Naive thymus-derived CD4-positive, alpha-beta T cell (primary cell): ENCODE measurements at places on chromosomes 13 and 19. TPM values are rescaled to one million over a fixed set of nuclear protein-coding genes. Genes with fewer than 3 reads are reported as not detected.

DNA sequence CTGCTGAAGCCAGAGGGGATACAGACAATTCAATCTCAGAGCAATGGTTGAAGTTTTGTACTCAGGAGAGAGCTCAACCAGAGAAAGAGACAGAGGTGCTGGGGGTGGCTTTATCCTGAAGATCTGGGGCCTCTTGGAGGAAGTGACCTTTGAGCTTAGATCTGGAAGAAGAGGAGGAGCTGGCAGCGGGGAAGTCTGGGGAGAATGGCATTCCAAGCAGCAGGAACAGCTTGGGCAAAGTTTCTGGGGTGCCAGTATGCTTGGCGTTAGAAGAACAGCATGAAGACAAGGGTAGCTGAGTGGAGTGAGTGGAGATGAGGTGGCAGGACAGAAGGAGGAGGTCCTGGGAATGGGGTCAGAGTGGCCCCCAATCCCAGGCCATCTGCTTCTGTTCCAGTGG lies 11.3 kb downstream of the MAST3 start:
- DNase-seq, result no peak

- DNase-seq, result no peak
Measured at GRCh38 chr19:9909251-9909650, 27.1 kb downstream of the OLFM2 start.

GRCh38 chr19:52010674-52011073 lies 2.7 kb upstream of the ZNF615 start:
- no peak for DNase-seq

DNA sequence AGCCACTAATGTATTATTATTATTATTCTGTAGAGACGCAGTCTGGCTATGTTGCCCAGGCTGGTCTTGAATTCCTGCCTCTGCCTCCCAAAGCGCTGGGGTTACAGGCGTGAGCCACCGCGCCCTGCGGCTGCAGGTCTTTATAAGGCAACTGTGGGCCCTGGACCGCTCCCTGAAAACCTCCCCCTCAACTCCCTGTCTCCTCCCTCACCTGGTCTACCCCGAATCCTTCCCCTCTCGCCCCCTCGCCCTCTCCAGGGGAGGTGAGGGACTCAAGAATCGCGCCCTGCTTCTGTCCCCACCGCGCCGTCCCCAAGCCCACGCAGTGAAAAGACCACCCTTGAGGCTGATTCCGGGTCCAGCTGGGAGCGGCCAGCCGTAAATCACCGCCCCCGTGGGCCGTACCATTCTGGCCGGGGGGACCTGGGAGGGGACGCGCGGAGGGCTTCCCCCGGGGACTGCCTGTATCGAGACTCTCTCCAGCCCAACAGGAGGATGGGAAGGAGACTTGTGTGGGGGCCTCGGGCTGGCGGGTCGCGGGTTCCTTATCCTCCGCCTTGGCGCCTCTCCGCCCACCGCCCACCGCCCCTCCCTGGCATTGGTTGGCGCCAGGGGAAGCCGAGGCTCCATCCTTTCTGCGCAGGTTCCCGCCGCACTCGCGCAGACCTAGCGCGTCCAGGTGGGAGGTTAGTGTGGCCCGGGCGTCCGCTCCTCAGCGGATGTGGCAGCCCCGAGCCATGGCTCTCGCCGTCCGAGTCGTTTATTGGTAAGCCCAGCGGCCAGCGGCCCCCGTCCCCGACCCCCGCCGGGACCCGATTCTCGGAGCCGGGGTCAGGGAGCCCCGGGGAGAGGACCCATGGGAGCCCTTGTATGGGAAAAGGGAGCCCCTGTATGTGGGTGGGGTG lies at the start of gene SELENOW:
SELENOW (plus strand) TSS at position 655 of the 905 bp plus-strand sequence; CDS start at position 738, 83 bp downstream.
- DNase-seq, result peak; percentile 65

DNA sequence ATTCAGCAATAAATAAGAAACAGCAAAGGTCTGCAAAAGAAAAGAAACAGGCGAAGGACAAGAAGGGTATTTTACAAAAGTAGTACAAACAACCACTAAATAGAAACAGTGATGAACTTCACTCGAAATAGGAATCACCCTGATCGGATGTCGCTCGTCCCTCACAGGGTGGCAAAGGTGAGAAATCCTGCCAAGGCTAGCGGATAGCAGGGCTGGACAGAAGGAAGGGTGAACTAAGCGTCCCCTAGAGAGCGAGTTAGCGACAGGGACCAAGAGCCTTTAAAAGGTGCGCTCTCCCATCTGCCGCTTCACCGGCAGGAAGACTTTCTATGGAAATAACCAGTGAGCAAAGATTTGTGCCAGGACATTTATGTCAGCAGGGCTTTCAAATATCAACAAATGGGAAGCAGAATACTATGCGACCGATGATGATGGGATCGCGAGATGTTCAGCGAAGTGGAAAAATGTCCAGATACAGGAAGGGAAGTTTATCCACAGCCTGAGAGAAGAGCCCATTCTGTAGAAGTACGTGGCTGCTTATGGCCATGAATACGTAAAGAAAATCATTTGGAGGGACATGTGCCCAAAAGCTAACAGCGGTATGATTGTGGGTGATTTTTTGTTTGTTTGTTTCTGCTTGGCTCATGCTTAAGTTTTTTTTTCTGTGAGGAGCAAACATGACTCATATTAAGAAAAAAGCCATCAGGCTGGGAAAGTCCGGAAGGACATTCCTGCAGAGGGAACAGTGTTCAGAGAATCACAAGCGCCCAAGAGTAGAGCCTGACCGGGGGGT lies 18.9 kb downstream of the ELAVL1 start:
- DNase-seq, result no peak

- no peak for DNase-seq
Measured at GRCh38 chr19:31817971-31818797, 468.9 kb upstream of the TSHZ3 start.

GRCh38 chr13:76538004-76538403 lies 348.2 kb downstream of the KCTD12 start:
- no peak for DNase-seq

DNA sequence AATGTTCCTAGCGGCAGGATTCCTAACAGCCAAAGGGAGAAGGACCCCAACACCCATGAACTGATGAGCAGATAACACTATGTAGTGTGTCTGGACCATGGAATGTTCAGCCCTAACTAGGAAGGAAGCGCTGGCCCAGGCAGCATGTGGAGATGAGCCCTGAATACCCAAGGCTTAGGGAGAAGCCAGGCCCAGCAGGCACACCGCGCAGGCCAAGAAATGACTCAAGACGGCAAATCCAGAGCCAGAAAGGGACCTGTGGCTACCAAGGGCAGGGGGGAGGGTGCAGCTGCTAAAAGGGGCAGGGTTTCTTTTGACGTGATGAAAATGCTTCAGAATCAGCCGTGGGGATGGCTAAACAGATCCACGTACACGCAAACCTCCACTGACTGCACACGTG lies 20.7 kb upstream of the TINCR start:
- DNase-seq, result no peak

- peak; percentile 40 for DNase-seq
Measured at GRCh38 chr19:14165990-14166830, 29.8 kb upstream of the ASF1B start.

GRCh38 chr13:111879719-111880118 lies 187.2 kb upstream of the SOX1 start:
- DNase-seq, result no peak

DNA sequence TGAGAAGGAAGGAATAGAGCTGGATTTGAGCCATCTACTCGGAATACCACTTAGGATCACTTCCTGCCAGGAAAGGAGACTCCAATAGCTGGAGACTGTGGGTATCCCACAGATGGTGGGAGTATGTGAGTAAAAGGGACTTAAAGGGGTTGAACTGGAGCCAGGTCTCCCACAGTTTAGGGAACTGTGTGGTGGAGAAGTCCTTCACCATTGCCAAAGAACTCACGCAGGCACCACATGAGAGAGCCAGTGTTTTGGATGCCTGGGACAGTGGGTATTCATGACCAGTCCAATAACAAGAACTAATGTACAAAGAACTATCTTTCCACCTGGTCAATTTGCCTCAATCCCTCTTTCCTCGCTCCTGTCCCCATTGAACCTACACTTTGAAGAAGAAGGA lies 24.4 kb upstream of the MYCBP2 start:
- no peak for DNase-seq

GRCh38 chr13:108214441-108215271 lies 680 bp downstream of the LIG4 start:
- DNase-seq, result peak; percentile 39

- DNase-seq, result no peak
Measured at GRCh38 chr19:791007-791566, 6.2 kb upstream of the PTBP1 start.

- peak; percentile 81 for DNase-seq
Measured at GRCh38 chr19:48872884-48873475, 759 bp downstream of the PPP1R15A start.

- DNase-seq, result no peak
Measured at GRCh38 chr13:78712831-78713230, 53.9 kb upstream of the OBI1 start.

DNA sequence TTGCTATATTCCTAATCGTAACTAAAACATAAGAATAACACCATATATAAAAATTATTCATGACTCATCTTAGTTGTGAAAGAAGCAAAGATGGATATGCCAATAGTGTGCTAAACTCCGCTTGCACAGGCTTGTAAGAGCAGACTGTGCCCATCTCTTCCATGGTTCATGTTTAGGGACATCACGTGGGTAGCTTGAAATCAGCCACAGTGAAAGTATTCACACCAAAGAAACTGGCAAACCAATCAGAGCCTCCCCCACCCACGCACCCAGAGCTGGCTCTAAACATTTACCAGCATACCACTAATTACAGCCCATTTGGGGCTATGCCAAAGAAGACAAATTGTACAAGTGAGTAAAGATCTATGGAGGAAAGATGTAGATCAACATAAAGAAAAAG lies 147.5 kb downstream of the DIAPH3 start:
- no peak for DNase-seq

- no peak for DNase-seq
Measured at GRCh38 chr13:40668335-40668734, 1.9 kb upstream of the FOXO1 start.

DNA sequence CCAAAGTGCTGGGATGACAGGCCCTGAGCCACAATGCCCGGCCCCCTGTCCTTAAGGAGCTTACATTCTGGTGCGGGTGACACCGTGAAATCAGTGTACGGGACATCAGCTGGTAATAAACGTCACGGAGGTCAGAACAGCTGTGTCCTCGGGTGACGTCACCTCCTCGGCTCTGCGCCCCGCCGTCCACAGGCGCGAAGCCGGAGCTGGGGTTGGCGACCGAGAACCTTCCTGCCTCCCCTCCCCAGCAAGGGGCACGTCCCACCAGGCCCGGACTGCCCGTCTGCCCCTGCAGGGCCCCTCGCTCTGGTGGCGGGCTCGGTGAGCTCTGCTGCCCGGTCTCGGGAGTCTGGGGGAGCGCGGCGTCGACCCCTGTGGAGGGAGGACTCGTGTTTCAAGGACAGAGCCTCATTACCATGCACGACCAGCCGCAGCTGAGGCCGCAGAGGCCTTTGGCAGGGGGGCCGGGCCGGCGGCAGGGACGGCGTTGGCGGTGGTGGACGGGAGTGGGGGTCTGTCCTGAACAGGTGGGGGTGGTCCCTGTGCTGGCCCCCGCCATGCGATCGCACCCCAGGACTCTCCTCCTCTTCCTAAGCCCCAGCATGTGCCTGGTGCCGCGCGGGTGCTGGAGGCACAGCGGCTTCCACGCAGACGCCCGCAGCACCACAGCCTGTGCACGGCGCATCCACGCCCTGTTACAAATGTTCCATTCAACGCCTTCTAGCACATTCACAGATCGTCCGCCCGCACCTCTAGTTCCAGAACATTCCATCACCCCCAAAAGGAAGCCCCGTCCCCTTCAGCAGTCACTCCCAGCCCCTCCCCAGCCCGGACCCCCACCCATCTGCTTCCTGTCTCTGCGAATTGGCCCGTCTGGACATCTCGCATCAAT lies 5.4 kb downstream of the LINGO3 start:
- DNase-seq, result peak; percentile 31

GRCh38 chr13:80605716-80606115 lies 264.8 kb upstream of the SPRY2 start:
- no peak for DNase-seq

- no peak for DNase-seq
Measured at GRCh38 chr13:76846363-76846762, 39.8 kb downstream of the KCTD12 start.

GRCh38 chr13:45850027-45850613 lies 1.4 kb downstream of the SIAH3 start:
- DNase-seq, result no peak

- no peak for DNase-seq
Measured at GRCh38 chr19:46824890-46825730, 25.5 kb downstream of the AP2S1 start.

GRCh38 chr13:40329781-40330485 lies 336.5 kb downstream of the FOXO1 start:
- DNase-seq, result no peak

DNA sequence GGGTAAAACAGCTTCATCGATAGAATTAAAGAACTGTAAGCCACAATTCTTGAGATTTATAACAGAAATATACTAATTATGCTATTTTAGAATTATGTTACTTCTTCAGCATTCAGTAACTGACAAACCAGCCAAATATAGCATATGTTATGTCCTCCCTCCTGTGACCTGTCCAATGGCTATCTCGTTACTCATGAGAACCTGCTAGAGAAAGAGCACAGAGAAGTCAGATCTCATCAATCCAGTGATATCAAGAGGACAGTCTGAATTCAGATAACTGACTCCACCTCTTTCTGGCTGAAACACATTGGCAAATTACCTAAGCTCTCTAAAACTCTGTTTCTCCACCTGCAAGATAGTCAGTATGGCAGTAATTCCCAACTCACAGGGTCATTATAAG lies 170.4 kb downstream of the FGF14 start:
- DNase-seq, result no peak

GRCh38 chr13:37595162-37595561 lies 3.4 kb downstream of the POSTN start:
- no peak for DNase-seq

DNA sequence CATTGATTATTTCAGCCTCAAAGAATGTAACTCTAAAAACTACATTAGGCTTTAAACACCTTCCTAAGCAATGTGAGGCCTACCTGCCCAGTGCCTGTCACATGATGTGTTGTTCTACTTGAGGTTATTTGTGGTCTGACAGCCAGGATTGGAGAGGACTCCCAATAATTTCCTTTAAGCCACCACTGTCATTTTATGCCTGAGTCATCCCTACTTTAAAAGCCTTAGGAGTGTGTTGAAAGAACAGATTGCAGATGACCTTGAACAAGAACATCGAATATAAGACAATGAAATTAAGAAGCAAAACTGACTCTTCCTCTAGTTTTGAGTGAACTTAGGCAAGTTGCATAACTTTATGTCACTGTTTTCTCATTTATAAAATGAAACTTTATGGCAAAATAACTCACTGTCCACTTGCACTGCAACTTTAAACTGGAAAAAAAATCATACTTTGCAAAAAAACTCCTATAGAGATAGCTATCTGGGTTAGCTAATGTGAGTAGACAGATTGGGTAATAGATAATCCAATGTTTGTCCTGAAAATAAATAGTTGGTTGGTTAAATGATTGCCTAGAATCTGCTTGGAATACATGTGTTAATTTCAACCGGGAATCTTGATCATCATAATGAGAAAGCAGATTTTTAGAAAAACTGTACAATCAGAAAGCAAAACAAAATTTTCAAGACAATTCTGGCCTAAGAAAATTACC lies 361.2 kb downstream of the SUCLA2 start:
- DNase-seq, result no peak

SELENOV gene
- polyA plus RNA-seq, result not detected

PTGER1 gene
- polyA plus RNA-seq, result not detected

GDF15 gene
- not detected for polyA plus RNA-seq

ATP8B3 gene
- polyA plus RNA-seq, result 0.83 TPM

TLE6 gene
- polyA plus RNA-seq, result not detected

KLK14 gene
- not detected for polyA plus RNA-seq

FGF21 gene
- not detected for polyA plus RNA-seq
